AG20443 (cell line): ENCODE measurements at places on chromosomes 6 and 20.

GRCh38 chr6:105824732-105825131 is 261.4 kb upstream of the PRDM1 start:
- peak; percentile 49 for DNase-seq

DNA sequence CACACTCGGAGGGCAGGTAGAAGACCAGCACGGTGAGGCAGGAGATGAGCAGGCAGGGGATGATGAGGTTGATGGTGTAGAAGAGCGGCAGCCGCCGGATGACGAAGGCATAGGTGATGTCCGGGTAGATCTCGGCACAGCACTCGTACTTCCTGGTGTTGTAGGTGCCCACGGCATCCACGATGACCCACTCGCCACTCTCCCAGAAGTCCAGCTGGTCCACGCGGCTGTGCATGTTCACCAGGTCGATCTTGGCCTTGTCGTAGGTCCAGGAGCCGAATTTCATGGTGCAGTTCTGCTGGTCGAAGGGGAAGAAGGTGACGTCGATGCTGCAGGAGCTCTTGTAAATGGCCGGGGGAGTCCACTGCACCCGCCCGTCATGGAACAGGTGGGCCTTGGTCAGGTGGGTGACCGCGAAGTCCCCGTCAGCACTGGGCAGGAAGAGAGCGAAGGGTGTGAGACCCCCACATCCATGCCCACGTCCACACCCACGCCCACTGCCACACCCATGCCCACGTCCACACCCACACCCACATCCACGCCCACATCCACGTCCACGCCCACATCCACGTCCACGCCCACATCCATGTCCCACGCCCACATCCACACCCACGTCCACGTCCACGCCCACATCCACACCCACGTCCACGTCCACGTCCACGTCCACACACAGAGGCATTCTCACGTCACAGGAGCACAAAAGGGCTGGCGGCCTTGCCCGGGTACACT is 10.4 kb downstream of the CHRNA4 start:
- DNase-seq = no peak

GRCh38 chr6:124772733-124773319 is 189.4 kb upstream of the RNF217 start:
- no peak for DNase-seq

DNA sequence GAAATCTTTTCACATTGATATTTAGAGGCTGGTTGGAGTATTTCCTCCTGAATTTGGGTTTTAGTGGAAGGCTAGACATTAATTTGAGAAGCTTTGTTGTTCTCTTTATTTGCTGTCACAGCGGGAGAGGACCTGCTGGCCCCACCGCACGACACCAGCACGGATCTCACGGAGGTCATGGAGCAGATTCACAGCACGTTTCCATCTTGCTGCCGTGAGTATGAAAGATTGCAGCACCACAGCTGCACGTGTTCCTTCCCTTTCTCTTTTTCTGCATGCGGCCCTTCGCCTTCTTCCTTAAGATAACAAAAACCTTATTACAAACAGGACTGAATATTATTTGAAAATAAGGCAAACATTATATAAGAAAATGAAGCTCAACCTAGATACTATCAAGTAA is 555.5 kb downstream of the UTRN start:
- no peak for DNase-seq

DNA sequence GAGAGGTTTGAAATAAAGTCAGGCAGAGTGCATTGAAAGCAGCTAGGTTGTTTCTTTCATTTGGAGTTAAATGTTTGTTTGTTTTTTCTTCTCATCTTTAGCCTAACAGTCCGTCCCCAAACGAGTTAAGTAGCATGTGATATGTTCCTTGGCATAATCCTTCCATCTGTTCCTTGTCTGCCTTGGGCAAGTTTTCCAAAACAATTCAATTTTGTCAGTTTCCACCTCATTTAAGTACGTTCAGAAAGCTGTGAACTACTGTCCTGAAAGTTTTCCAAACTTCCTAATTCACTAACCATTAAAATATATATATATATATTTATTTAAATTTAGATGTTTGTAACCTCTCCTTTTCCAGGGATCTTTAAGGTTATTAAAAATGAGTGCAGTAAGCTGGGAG is 61.8 kb upstream of the HDAC2 start:
- no peak for DNase-seq

- no peak for DNase-seq
Measured at GRCh38 chr6:108363889-108364313, 69.0 kb downstream of the AFG1L start.

DNA sequence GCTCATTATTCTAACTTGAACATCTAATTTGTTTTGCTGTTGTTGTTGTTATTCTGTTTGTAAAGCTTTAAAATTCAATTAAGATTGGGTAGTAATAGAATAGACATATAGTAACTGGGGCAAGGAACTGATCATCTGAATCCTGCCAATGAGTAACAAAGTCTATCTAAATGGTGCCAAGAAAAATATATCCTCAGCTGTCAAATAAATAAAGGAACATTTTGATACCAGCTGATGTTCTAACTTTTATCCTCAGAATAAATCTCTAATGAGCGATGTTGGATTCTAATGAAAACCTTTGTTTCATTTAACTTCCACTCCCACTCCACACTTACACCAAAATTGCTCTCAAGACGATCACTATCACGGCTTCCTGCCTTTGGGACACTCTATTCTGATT is 210.9 kb downstream of the TINAG start:
- DNase-seq = no peak

GRCh38 chr20:17530716-17531664 is at the start of gene BFSP1:
BFSP1 (minus strand) TSS chr20:17531379; CDS start chr20:17531329, 50 bp downstream.
- peak; percentile 81 for DNase-seq

- DNase-seq = no peak
Measured at GRCh38 chr6:139567095-139567494, 192.6 kb upstream of the CITED2 start.

DNA sequence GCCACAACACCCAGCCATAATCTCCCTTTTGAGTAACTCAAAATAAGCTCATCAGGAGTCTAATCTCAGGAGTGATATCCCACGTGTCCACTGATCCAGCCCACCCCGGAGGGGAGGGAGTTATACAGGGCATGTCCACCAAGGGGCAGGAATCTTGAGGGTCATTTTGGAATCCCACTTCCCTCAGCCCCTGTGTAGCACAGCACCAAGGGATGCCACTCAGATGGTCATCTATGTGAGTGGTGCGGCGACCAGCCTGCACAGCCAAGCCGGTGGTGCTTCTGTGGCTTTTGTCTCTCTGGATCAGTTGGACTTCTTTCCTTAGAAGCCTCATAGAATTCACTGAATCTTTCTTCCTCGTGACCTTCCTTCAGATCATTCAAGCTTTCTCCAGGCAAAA is 11.0 kb upstream of the BCAS4 start:
- DNase-seq = no peak

DNA sequence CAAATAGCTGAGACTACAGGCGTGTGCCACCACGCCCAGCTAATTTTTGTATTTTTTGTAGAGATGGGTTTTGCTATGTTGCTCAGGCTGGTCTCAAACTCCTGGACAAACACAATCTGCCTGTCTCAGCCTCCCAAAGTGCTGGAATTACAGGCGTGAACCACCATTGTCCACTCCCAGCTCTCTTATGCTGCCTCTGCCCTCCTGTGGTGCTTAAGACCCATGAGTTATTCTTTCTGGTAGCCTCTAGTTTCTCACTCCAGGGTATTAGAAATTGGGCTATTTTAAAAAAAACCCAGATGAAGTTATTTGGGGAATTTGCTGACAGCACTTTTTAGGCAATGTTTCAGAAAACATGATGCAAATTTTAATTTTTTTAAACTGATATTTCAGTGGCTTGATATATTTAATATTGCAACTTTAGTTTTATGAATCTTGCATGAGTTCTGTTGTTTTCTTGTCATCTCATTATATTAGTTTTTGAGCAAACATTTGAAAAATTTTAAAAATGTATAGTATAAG is 114.0 kb upstream of the FOXO3 start:
- DNase-seq = peak; percentile 24

- DNase-seq = peak; percentile 74
Measured at GRCh38 chr6:166313255-166314070, 5.3 kb upstream of the PRR18 start.

DNA sequence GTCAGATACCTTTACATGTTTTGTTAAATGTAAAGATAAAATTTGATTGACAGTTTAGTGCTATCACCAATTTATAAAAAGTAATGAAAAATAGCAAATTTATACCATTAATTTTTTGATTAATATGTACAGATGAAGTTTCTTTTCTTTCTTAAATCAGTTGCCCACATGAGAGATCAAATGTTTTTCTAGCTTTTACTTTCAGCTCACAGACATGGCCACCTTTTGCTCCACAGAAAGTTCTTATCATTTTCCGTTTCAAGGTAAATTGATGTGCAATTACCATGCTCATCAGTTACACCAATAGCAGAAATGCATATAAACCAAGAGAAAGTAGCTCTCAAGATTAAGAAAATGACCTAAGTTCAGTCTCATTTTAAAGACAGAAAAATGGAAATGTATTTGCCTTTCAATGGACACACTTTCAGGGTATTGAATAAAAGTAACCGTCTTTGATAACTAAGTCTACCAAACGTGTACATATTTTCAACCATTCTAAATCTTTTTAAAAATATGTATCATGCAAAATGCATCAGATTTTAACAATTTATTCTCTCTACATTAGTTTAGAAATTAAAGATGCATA is 16.6 kb upstream of the EXOC2 start:
- no peak for DNase-seq

DNA sequence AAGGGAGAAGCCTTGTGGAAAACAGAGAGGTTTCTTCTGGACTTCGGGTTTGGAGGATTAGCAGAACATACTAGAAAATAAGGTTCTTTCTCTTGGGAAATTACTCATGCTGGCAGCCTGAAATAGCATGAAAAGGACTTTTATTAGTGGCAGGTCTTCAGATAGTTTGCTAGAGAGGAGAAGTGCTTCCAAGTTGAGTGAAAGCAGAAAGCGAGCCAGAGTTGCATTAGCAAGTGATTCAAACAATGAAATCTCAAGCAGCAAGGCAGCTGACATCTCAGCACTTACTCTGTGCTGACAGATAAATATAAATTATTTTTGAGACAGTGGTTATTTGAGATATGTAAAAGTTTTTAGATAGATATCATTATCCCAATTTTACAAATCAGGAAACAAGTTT is 91.9 kb downstream of the PLCB4 start:
- peak; percentile 13 for DNase-seq

DNA sequence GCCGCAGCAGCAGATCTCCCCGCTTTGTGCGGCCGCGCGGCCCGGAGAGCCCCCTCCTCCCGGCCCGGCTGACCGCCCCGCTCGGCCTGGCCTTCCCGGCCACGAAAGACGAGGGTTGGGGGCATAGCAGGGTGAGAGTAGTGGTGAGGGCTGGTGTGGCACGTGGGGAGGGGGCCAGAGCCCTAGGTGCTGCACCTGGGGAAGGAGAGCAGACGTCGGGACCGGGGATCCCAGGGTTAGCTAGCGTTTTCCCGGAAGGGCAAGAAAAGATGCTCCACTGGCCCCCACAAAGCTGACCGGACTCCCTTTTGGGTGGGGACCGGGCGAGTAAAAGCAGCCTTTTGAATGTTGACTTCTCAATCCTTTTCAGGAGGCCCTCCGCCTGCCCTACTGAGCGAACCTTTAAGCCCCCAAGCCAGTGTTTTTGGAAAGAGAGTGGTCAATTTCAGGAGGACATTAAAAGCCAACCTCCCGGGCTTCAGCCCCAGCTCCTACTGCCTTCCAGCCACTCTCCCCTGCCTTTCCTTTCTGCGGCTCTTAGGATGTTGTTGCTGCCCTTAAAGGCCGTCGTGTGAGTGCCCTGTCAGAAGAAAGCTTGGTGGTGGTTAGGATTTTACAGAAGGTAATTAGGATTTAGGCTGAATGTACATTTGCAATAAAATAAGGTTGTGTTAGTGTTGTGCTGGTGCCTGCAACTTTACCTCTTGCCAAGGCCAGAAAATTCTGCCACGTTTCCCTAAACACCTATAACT is 648 bp upstream of the BACH2 start:
- no peak for DNase-seq
